ENCODE measurements at places on chromosomes 1 and 21. TPM values are rescaled to one million over a fixed set of nuclear protein-coding genes. Genes with fewer than 3 reads are reported as not detected.

ZBTB37 gene
- total RNA-seq = 26.3 TPM

PERM1 gene
- total RNA-seq = not detected

CFAP45 gene
- 1.3 TPM for total RNA-seq

OR6P1 gene
- total RNA-seq = not detected

NBPF6 gene
- not detected for total RNA-seq

CELA3B gene
- not detected for total RNA-seq

FCGR2B gene
- total RNA-seq = 1.5 TPM

DENND2D gene
- 7.1 TPM for total RNA-seq

MAP10 gene
- total RNA-seq = 4.9 TPM

RHBG gene
- not detected for total RNA-seq

RPS8 gene
- 744 TPM for total RNA-seq

ADCY10 gene
- total RNA-seq = 0.79 TPM

CHI3L2 gene
- total RNA-seq = 0.89 TPM

GOLT1A gene
- total RNA-seq = 2.4 TPM

TNFRSF4 gene
- total RNA-seq = 0.20 TPM

SHISA4 gene
- 53.2 TPM for total RNA-seq

C1orf74 gene
- 2.6 TPM for total RNA-seq

C4BPA gene
- total RNA-seq = 0.20 TPM

S100A14 gene
- 0.61 TPM for total RNA-seq

Data from spinal cord (tissue), 10 donors.